Umbilical cord (tissue), 2 donors: ENCODE measurements at places on chromosomes 1 and 21.

- DNase-seq = no peak
These were observed 232.7 kb downstream of the KCNJ6 start for GRCh38 chr21:37683396-37684114.

DNA sequence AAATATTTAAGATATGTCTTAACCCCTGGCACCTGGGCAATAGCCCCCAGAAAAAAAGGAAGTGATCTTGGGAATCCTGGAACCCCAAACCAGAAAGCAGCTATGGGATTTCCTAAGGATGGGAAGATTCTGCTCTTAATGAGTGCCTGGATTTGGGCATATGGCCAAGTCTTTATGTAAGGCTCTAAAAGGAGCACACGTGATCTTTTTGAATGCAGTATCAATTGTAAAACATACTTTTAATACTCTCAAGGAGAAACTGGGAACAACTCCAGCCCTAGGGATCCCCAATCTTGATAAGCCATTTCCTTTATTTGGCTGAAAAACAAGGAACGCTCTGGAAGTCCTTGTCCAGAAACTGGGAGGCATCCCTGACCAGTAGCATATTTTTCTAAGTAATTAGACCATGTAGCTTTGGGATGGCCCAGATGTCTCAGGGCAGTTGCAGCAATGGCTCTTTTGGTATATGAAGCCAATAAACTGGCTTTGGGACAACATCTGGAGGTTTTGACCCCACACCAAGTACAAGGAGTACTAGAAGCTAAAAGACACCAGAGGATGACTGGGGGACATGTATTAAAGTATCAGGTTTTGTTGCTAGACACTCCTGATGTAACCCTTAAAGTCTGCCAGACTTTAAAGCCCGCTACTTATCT is 80.9 kb upstream of the KIAA0040 start:
- no peak for DNase-seq

DNA sequence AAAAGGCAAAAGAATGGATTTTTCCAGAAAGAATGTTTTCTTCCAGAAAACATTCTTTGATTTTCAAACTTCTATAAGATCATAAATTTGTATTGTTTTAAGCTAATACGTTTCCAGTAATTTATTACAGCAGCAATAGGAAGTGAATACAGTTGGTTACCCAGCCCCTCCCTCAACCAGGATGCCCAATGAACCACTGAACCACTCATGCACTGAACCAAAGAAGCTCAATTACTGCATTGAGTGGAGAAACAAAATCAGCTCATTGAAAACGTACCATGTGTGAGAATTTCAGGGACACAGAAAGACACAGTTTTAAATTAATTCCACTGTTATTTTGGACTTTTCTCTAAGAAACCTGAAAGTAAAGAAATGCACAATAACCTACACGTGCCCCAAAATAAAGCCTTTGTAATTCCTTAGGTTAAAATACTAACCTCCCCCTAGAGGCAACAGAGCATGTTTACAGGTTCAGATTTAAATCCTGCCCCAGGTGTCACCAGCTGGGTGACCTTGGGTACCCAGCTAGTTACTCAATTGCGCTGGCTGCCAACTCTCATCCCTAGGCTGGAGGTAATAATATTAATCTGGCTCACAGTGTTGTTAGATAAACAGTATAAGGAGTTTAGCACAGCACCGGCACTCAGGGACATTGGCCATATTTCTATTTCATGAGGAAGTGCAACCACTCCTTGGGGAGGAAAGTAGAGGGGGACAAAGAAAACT is 111.7 kb downstream of the NMNAT2 start:
- DNase-seq = no peak

GRCh38 chr1:173023343-173023742 is 27.4 kb downstream of the TNFSF18 start:
- DNase-seq = no peak
